ENCODE measurements at places on chromosomes 16 and 17.

GRCh38 chr17:15381707-15382106 lies 40.3 kb upstream of the TEKT3 start:
- no peak for DNase-seq

GRCh38 chr17:46109603-46110189 lies 83.5 kb downstream of the KANSL1 start:
- DNase-seq: no peak

DNA sequence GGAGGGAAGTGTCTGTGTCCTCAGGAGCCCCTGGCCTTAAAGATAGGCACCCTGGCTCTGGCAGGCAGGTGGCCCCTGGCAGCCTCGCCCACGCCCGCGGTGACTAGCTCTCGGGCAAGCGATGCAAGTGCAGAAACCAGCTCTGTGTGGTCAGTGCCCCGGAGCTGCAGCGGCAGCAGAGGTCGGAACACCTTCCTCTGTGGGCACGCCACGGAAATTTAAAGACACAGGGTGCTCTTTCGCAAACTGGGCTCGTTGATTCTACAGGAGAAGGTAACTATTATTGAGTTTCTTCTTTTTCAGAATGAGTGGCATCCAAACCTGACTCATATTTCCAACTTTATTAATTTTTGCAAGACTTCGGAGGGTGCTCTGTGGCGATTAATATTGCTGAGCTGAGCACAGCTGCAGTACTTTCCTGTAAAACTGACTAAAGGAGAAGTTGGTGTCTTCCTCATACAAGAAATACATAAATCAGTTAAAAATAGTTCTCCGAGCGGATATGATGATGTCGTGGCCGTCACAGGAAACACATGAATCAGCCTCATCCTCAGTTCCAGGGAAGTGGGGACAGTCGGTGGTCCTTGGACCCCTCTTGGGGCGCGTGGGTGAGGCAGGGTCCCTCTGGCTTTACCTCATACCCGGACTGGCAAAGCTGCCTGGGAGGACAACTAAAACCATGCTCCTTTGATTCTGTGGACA lies 120.2 kb downstream of the METRNL start:
- no peak for DNase-seq

DNA sequence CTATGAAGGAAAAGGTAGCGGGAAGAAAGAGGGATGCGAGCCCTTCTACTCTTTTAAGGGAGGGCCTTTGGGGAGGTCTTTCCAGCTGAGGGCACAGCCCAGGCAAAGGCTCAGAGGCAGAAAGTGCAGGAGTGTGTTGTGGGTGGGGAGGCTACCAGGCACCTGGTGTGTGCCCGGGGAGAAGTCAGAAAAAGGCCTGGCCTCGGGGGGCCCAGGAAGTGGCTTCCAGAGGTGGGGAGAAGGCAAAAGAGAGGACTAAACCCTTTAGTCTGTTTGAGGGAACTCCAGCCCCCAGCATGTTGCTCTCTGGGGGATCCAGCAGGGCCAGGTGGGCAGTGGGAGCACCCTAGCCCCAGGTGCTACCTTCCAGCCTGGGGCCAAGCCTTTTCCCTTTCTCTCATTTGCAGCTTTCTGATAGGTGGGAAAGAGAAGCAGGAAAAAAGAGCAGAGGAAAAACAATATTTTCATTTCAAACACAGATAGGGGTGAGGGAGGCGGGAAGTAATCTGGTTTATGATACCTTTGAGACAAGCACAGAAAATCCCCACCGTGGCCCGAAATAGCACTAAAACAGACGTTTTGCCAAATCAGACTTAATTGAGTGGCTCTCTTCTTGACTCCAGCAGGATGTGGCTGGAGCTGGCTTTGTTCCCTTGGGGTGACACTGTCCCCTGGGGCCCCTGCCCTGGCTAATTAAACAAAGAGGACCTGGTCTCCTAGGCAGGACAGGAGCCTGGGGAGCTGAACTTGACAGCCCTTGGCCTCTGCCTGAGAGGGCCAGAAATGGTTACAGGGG lies 10.4 kb downstream of the RAI1 start:
- DNase-seq: no peak

DNA sequence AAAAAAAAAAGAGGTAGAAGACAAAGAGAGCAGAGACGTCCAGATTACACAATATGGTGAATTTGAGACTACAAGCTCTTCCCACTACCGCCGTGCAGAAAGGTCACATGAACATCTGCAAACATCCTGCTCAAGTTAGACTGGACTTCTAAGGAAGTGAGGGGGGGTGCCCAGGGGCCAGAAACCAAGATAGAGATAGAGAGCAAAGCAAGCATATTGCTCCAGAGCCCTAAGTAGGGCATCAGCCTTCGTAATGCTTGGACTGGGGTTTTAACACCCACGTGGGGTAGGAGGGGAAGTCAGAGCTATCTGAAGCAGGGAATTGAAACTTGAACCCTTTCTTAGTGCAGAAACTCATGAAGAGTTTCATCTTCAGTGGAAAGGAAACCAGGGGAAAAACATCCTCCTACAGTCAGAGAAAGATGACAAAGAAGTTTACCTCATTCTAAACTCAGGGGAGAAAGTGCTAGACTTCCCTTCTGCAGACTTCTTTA lies 8.7 kb downstream of the CLEC19A start:
- DNase-seq: no peak

- no peak for DNase-seq
Measured at GRCh38 chr16:87534030-87534653, 41.3 kb upstream of the ZCCHC14 start.

DNA sequence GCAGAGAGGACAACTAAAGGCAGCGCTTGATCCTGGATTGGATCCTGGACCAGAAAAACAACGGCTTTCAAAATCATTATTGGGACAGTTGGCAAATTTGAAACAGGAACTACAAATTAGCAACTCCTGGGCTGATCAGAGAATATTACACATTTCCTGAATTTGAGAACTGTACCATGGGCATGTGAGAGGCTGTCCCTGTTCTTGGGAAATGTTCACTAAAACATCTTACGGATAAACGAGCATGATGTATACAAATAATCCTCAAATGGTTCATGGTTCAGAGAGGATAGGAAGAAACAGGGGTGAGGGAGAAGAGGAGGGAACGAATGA lies 2.3 kb upstream of the ITGAE start:
- DNase-seq: no peak

- DNase-seq: no peak
Measured at GRCh38 chr17:32936186-32936893, 8.4 kb downstream of the TMEM98 start.

DNA sequence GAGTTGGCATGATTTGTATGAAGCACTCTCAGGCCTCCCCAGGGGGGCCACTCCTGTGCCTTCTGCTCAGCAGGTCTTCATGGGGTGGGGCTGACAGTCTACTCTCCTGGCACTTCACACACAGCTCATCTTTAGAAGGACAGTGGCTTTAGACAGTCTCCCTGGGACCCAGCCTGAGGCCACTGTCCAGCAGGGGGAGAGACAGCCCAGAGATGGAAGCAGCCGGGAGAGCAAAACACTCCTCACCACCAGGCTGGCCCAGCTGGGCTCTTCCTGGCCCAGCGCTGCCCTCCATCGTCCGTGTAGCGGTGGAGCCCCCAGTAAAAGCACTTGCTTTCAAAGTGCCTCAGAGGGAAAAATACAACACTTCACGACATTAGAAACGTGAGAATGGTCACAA lies 62.0 kb upstream of the CRHR1 start:
- no peak for DNase-seq

DNA sequence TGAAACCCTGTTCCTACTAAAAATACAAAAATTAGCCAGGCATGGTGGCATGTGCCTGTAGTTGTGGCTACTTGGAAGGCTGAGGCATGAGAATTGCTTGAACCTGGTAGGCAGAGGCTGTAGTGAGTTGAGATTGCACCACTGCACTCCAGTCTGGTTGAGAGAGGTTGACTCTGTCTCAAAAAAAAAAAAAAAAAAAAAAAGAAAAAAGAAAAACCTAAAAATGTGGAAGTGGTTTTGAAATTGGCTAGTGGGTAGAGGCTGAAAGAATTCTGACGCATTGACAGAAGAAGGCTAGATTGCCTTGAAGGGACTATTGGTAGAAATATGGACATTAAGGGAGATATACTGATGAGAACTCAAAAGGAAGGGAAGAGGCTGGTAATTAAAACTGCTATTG lies 33.6 kb upstream of the CPPED1 start:
- DNase-seq: peak; percentile 8

GRCh38 chr16:396199-396598 lies 800 bp upstream of the NME4 start:
- no peak for DNase-seq

- no peak for DNase-seq
Measured at GRCh38 chr17:43043307-43043706, 18.3 kb downstream of the RND2 start.

DNA sequence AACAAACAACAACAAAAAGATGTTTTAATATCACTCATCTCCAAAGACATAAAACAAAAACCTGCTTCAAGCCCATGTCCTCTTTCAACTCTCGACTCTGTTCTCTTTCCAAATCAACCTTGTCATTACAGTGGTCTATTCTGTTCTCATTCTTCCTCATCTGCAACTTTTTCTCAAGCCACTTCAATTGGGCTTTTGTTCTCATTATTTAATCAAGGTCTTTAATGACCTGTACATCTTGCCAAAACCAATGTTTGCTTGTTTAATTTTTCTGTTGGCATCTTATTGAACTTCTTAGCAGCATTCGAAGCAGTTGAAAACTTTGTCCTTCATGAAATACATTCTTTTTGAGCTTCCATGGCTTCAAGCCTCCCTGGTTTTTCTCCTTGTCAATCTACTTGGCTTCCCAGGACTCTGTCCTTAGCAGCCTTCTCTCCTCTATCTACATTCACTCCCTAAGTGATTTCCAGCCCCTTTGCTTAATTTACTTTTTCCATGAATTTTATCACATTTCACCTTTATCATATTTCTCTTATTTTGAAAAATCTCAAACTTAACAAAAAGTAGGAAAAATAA lies 19.6 kb upstream of the RABEP1 start:
- DNase-seq: no peak

GRCh38 chr17:49210158-49211029 lies at the start of the genes ABI3 and GNGT2:
ABI3 (plus strand) TSS chr17:49210707; CDS start chr17:49210725, 18 bp downstream.
GNGT2 (minus strand) TSS chr17:49210574; CDS start chr17:49207422, 3,152 bp downstream.
- DNase-seq: no peak

DNA sequence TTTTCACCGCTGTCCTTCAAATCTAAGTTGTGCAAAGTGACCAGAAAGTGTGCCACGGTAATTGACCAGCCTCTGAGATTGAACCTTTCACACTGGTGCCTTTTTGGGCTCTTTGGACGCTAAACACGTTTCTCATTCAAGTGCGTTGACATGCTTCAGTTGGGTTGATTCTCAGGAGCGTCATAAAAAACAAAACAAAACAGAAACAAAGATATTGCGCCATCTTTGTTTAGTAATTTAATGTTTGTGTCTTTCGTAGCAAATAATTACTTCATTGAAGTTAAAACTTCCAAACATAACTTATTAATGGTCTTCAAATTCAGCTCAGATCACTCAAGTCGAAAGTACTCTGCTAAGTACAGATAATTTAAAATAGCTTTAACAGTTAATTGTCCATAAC lies 80.2 kb downstream of the OR1D5 start:
- no peak for DNase-seq

GRCh38 chr17:48023400-48024148 lies 14.0 kb downstream of the COPZ2 start:
- DNase-seq: peak; percentile 93

DNA sequence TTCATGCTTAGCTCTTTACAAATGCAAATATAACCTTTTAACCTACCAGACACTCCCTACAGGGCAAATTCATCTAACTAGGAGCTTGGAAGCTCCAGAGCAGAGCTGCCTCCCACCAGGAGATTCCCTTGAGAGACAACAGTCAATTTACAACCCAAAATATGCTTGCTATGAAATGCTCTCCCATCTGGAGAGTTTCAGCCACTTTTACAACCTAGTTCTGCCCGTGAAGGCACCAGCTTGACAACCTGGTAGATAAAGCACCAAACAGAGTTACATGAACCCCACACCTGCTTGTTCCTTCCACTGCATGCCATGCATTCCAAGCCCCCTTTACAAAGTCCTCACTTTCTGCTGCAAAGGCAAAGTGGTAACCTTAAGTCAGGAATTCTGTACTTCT lies 215.3 kb upstream of the KIF2B start:
- DNase-seq: no peak

GRCh38 chr17:77186141-77186604 lies 45.4 kb downstream of the SEC14L1 start:
- DNase-seq: no peak

- no peak for DNase-seq
Measured at GRCh38 chr16:75922250-75922649, 196.0 kb upstream of the CPHXL start.

DNA sequence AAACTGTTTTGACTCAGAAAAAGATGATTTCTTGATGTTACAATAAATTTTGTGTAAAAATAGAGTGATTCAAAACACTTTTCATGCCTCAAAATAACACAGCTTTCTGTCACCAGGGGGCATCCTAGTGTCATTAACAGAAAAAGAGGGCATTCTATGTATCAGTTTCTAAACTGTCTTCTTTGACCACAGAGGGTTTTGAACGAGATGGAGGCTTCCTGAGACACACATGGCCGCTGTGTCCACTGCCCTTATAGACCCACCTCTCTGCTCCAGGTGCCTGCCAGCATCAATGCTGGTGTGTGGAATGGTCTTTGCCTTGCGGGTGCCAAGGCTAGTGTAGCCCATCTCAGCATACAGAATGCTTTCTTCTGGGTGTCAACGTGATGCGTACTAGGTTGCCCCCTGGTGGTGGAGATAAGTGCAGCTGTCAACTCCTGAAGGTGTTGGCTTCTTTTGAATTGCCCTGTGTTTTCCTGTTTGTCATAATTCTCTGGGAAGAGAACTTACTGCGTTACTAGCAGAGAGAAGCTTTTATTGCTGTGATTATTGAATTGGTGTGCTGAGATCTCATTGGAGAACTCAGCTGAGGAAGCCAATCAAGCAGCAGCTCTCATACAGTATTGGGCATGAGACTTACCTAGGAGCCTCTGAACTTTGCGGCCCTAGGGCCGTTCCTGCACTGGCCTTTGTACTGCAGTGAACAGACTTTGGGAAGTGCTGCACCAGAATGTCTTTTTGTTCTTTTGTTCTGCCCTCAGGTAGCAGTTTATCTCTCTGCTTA lies 38.6 kb downstream of the USP10 start:
- DNase-seq: peak; percentile 89

DNA sequence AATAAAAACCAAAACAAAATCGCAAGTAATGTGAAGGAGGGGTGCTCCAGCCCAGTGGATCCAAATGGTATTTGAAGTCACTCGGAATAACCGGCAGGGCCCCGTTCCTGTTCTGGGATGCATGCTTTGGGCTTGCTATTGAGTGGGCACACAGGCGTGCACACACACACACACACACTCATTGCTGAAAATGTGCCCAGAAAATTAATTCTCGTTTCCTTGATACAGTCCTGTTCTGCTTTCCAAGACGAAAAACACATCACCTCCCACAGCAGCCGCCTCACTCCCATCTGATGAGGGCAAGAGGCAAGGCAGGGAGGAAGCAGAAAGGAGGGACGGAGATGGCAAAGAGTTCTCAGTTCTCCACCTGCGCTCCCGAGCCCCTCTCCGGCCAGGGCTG lies 62.2 kb upstream of the SDK2 start:
- no peak for DNase-seq

- no peak for DNase-seq
Measured at GRCh38 chr16:88937206-88937621, 39.8 kb downstream of the CBFA2T3 start.

GRCh38 chr17:14080847-14081251 lies 11.5 kb downstream of the COX10 start:
- no peak for DNase-seq

GRCh38 chr16:2191446-2191706 lies 5.0 kb downstream of the CASKIN1 start:
- no peak for DNase-seq
